ENCODE measurements at places on chromosomes 3 and 15.
A peak's percentile ranks its signal among the peaks of the same experiment; 100 is the strongest.

DNA sequence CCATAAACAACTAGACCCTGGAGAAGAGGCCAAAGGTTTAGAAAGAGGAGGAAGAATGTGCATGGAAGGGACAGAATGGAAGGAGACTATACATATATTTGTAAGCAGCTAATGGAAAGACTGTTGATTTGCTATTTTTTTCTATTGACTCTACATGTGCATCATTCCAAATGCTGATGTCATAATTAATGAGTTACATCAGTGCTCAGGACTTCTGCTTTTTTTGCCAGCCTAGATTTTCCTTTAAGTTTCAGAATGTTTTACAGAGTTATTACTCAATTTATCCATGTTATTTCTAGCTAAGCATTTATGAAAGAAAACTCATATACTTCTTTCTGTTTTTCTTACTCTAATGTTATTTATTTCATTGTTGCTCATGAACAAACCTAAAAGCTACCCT is 62.6 kb upstream of the VGLL3 start:
- no peak for DNase-seq

GRCh38 chr3:128991355-128991895 is 2.5 kb downstream of the CFAP92 start:
- DNase-seq: no peak

DNA sequence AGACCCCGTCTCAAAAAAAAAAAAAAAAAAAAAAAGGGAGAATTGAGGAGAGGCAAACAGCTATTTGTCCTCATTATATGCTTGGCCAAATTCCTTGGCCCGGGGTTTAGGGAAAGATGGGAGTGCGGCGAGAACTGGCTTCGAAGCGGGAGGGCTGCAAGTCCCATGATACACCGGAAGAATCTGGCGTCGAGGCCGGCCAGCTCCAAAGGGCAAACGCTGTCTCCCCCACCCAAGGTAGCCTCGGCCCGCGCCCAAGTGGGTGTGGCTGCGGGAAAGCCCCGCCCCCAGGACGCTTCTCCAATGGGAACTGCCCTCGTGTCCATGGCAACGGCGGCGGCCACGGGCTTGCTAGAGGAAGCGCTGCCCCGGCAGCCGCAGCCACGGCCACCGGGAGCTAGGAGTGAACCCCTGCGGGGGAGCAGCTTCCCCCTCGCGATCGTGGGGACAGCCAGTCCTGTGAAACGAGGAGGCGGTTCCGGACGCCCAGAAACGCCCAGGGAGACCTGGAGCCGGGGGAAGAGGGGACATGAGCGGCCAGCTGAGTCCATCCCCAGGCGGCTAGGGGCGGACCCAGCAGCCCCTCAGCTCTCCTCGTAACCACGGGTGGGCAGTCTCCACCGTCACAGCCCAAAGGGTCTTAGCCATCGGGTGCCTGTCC is at the start of gene TTLL13:
TSS of gene TTLL13 (plus strand) at position 354 of the 661 bp plus-strand sequence. CDS start 1,075 bp downstream, outside the sequence.
- peak; percentile 86 for DNase-seq

DNA sequence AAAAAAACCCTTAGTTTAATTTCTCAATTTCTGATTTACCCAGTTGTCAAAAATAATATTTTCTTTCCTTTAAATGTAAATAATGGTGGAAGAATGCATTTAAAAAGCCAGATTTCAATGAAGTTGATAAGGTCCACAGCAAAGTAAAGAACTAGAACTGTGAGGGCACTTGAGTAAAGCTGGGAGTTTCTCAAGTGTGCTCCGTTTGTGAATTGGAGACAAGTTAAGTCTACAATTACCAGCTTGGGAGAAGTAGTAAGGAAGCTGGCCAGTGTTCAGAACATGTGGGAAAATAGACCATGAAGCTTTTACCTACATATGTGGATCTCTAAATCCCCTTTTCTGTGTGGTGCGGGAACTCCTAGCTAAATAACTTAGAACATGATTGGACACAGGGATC is 239.4 kb downstream of the OXSM start:
- DNase-seq: no peak

- DNase-seq: no peak
These were observed 158.0 kb downstream of the FBLN2 start for GRCh38 chr3:13706886-13707285.

- no peak for DNase-seq
These were observed 40.3 kb upstream of the TFRC start for GRCh38 chr3:196122021-196122687.

DNA sequence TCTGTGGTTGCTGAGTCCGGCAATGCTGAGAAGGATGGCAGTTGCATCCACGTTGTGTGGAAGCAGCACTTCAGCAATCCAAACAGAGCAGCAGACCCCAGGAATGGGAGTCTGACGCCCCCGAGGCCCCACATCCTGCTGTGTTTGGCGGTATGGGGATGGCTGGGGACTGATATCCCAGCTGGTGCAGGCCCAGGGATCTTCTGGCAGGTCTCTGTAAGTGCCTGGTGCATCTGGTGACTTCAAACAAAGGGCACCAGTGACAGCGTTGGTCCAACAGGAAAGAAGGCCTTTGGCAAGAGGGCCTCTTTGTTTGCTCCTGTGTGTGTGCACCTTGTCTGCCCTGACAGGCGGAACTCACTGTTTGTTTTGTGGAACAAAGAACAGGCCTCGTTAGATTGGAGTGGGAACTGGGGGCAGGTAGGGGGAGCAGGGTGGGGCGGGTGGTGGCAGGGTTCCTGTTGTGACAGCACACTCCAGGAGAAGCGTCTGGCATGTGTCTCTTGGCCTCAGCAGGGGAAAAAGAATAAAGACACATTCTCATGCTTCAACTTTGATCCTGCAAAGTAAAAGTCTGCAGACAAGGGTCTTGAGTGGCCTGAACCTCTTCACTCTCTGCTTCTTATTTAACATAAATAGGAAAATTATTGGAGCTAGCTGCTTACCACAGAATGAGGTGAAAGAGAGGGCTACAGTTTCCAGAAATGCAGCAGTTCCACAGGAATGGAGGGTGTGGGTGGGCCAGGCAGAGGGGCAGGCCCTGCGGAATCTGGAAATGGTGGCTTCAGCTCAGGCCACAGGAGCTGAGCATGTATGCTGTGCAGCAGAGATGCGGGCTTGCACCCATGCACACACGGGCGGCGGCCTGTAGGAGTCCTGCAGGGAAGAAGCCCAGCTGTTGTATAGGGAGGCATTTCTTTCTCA is 94.5 kb upstream of the MYZAP start:
- no peak for DNase-seq

GRCh38 chr15:89038146-89038545 is 50.1 kb upstream of the ABHD2 start:
- DNase-seq: no peak

Measured in activated T-cell treated with anti-CD3 and anti-CD28 coated beads, Interleukin-2, amount 50 U/mL, for 48 hours (primary cell).